Left ventricle myocardium inferior (tissue), 1 donor: ENCODE measurements at places on chromosomes 3 and 15.

DNA sequence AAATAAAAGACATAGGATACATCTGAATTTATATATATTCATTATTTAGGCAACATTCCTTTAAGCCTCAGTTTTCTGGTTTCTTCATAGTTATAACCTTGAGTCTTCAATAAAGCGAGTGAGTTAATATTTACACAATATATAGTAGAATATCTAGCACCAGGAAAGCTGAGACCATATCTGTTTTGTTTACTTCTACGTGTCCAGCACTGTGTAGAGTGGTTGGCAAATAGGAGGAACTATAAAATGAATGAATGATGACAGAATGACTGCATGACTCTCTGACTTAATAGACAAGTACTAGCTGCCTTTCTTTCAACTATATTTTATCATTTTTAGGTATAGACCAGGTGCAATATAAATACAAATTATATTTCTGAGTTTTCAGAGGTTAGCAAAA, 197.8 kb upstream of the RBMS3 start:
- no peak for DNase-seq

GRCh38 chr15:68335655-68336054, 58.1 kb downstream of the FEM1B start:
- DNase-seq = peak; percentile 59

- DNase-seq = no peak
These were observed 467.1 kb upstream of the EPHA6 start for GRCh38 chr3:96347289-96347688.

GRCh38 chr15:88090481-88091011, 166.0 kb downstream of the NTRK3 start:
- DNase-seq = no peak

DNA sequence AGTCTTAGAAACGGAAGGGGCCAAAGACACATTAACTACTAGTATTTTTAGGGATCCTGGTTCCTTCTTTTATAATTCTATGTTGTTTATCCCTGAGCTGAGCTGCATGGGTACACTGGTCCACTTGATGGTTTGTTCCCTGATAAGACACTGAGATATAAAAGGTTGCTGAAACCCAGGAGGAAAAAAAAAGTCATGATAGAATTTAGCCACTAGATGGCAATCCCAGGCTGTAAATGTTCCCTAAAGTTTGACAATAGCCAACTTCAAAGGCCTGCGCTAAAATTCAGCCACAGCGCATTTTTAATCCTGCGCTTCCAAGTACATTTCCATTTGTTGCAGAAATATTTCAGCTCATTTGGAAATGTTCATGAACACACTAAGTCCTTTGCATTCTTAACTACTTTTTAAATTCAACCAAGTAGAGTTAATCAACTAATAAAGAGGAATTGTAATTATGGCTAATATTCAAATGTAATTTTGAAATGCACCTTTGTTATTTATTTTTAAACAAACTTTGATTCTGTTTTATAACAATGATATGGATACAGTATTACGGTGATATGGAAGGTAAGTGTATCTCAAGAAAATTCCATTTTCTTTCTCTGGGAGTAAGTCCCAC, 249.3 kb upstream of the FEZF2 start:
- no peak for DNase-seq

- no peak for DNase-seq
These were observed 606 bp downstream of the EIF2A start for GRCh38 chr3:150547045-150547741.

DNA sequence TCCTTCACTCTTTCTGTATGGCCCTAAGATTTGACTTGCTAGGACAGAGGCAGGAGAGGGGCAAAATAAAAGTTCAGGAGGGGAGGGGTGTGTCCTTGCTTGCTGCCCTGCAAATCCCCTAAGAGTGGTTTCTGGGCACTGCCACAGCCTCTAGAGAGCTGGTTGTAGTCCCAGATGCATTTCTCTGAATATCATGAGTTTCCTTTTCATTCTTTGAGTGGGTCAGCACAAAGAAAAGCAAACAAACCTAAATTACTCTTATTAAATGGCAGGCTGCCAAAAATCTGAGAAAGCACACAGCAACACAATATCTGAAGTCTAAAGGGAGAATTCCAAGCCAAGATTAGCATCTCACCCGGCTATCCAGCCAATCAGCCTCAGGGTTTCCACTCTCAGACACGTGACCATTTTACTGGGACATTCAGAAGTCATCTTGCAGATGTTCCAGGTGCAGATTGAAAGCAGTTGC, 919.3 kb downstream of the TUSC7 start:
- DNase-seq = no peak

- DNase-seq = no peak
These were observed 38.0 kb upstream of the ATP11B start for GRCh38 chr3:182755308-182755707.

GRCh38 chr3:23685541-23686258, 120.1 kb upstream of the UBE2E1 start:
- peak; percentile 32 for DNase-seq

GRCh38 chr15:56528136-56528535, 63.2 kb upstream of the MNS1 start:
- DNase-seq = no peak

- no peak for DNase-seq
These were observed 64.3 kb downstream of the NSUN3 start for GRCh38 chr3:94127115-94127514.

GRCh38 chr3:18036450-18036815, 294.0 kb upstream of the TBC1D5 start:
- DNase-seq = no peak

GRCh38 chr3:38574411-38575278, 74.8 kb downstream of the SCN5A start:
- DNase-seq = no peak

- no peak for DNase-seq
These were observed 290.5 kb downstream of the NAALADL2 start for GRCh38 chr3:175149675-175150074.

DNA sequence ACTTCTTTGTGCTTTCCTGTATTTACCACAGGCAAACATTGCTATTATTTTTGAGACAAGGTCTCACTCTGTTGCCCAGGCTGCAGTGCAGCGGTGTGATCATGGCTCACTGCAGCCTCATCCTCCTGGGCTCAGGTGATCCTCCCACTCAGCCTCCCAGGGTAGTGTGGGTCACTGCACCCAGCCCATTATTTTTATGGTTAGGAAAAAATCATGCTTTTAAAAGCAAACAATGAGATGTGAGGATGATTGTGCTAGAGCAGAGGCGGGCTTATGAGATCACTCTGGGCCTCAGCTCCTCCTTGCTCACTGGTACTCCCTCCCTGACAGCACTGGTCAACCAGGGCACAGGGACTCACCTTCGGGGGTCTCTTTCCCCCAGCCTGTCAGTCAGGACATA, 2.2 kb downstream of the MAN2C1 start:
- no peak for DNase-seq

- no peak for DNase-seq
These were observed 14.8 kb downstream of the CRYGS start for GRCh38 chr3:186529201-186529999.

- DNase-seq = no peak
These were observed 6.1 kb upstream of the LEKR1 start for GRCh38 chr3:156819842-156820691.

GRCh38 chr3:184572633-184573270, 11.2 kb downstream of the EPHB3 start:
- DNase-seq = no peak

- no peak for DNase-seq
These were observed 420.9 kb downstream of the LPP start for GRCh38 chr3:188574885-188575284.

DNA sequence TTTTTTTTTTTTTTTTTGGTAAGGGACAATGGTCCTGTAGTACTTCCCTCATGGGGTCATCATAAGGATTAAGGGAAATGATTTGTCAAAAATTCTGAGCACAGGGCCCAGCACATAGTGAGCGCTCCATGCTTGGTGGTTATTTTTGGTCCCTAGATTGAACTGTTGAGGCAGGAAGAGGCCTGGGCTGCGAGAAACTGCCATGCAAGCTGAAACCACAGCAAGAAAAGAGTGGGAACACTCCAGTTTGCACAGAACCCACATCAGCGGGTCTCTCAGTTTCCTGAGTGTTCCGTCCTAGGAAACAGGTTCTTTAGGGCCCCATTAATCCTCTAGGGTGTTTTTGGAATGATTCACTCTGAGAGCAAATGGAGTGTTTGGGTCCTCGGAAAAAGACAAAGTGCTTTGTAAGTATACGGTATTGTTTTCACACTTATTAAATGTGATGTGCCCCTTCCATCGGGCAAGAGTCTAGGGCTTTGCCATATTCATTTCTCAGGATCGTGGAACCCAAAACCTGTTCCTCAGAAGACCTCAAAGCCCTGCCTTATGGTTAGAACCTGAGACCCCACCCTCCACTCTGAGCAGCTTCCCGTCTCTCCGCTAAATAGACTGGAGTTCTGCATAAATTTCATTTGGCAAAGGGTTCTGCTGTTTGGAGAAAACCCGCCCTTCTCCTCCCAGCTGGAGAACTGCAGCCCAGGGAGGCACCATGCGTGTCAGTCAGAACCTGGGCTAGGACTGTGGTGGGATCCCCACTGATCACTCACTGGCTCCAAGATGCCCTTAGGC, 60.4 kb downstream of the SPSB4 start:
- DNase-seq = no peak

DNA sequence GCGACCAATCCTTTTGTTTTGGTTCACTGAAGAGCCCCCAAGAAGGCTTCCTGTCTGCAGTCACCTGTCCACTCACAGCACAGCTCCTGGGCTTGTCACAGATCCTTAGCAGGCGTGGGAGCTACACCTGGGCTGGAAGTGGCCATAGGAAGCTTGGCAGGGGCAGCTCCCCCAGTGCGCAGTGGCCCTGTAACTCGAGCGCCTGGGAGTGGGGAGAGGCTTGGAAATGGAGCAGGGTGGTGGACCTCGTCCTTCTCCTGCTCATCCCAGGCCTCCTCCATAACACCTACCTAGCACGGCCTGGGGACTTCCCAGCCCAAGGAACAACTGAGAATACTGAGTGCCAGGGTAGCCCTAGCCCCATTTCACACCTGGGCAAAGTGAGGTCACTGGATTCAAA, 19.3 kb upstream of the TGM5 start:
- DNase-seq = no peak

DNA sequence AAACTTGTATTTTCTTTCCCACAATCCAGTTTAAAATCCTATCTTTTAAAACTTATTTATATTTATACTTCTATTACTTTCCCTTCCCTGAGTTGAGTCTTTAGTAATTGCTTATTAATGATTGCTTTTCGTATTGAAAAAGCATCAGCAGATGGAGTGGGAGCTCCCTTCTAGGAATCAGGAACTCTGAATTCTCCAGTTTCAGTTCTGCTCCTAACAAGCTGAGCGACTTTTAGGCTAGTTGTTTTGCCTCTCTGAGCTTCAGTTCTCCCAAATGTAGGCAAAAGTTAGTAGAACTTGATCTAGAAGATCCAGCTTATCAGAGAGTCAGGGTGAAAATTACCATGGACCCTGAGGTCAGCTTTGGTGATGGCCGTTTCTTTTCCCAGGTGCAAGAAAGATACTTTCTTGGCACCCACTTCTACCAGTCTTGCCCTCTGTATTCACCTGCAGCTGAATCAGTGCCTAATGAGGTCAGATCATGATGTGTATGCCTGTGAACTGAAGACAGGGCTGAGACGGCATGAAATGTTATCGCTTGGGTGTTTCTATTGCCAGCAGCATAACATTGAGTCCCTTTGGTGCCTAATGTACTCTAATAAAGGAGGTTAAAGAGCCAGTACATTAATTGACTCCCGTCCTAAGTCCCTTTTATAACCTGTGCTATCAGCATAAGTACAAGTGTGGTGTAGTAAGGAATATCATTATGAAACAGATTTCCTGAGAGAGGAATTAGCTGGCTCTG, 194.5 kb upstream of the TBC1D5 start:
- DNase-seq = no peak

DNA sequence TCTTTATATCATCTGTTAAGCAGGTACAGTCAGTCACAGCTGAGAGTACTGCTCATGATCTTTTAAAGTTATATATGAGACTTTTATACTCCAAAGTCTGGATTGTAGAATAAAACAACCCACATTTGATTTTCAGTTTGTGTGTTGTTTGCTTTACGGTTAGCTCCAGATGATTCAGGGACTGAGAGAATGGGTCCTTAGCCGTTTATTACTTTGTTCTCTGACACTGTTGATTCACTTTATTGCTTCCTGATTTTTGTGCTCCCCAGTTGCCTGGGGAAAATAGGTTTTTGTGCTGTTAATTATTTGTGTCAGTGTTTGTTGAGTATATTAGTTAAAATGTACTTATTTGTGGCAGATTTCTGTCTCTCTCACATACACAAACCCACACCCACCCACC, 8.6 kb upstream of the EBLN2 start:
- DNase-seq = no peak

DNA sequence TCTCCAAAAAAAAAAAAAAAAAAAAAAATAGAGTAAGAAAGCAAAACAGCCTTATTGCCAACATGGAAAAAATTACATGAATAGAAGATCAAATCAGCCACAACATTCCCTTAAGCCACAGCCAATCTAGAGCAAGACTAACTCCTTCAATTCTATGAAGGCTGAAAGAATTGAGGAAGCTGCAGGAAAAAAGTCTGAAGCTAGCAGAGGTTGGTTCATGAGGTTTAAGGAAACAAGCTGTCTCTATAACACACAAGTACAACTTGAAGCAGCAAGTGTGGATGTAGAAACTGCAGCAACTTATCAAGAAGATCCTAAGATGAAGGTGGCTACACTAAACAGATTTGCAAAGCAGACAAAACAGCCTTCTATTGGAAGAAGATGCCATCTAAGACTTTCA, 9.3 kb downstream of the PARL start:
- no peak for DNase-seq

DNA sequence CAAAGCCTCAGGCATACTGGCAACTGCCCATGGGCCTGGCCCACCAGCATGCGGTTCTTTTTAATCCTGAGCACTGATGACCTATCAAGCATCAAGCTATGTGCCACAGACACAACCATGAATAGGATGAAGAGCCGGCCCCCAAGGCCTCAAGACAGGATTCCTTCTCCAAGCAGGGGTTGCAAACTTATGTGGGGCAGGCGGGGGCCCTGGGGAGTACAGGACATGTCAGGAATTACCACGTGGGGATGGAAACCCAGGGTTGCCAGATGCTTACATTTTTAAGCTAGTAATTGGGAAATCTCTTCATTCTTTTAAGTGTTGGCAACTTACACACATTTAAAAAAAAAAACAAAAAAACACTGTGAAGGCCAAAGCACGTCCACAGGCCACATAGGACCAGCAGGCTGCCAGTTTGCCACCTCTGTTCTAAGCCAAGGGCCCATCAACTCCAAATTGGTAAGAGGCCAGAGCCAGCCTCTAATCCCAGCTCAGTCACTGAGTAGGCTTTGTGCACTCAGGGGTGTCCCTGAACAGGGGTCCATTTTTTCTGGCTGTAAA, 32.8 kb downstream of the BDH1 start:
- DNase-seq = no peak

GRCh38 chr3:48118928-48119327, 69.3 kb downstream of the CDC25A start:
- no peak for DNase-seq
